ENCODE measurements at places on chromosomes 12 and 14.

DNA sequence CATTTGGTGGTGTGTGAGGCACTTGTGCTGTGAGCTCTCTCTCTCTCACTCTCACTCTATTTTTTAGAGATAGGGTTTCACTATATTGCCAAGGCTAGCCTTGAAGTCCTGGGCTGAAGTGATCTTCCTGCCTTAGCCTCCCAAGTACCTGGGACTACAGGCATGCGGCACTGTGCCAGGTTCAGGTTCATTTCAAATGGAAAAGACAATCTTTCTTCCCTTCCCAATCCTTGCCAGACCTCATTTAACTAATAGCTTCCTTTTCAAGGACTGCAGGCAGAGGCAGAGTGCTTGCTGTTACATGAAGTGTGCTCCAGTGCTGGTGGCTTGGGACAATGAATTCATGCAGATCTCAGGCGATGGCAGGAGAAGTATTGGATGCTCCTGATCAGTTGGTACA lies 73.2 kb upstream of the BICD1 start:
- DNase-seq = no peak

- no peak for DNase-seq
Observed at GRCh38 chr12:106973545-106973944, 13.4 kb downstream of the MTERF2 start.

DNA sequence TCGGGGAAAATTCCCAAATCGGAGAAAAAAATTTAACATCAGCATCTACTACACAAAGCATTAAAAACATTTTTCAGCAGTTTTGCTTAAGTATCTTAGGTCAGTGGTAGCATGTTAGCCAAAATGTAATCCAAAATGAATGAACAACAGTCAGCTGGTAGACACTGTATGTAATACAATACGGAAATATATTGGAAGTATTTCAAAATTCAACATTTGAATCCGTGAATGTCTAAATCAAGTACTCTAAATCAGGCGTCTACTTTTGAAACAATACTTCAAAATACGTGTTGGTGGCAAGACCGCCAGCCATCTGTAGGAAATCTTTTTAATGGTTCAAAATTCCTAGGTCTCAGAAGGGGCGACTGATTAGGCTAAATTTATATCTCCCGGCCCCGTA lies 1.1 kb downstream of the SCAF11 start:
- DNase-seq = no peak

- no peak for DNase-seq
Observed at GRCh38 chr12:106767954-106768822, 6.3 kb upstream of the RIC8B start.

GRCh38 chr12:7271893-7272514 lies 31.9 kb upstream of the ACSM4 start:
- no peak for DNase-seq

- DNase-seq = no peak
Observed at GRCh38 chr14:64196814-64197411, 97.3 kb downstream of the ESR2 start.

- no peak for DNase-seq
Observed at GRCh38 chr12:132631666-132632065, 13.1 kb downstream of the P2RX2 start.

DNA sequence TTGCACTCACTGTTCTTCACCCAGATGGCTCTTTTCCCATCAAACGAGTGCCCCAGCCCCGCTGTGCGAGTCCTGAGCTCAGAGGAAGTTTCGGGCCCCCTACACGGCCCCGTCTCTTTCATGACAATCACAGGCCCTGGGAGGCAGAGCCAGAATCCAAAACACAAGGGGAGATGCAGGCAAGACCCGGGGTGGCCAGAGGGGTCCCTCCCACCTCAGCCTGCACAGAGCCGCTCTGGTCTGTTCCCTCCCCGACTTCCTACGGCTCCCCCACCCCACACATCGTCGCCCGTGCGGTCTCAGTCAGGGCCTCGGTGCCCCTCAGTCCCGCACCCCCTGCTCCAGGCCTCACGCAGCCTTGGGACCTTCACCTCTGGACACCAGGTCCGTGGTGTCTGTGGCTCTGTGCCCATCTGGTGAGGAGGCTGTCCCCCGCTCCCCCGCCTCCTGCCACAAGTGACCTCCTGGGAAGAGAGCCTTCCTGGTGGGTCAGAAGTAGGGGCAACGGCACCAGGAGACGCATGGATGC lies 8.9 kb downstream of the GPR132 start:
- DNase-seq = no peak

DNA sequence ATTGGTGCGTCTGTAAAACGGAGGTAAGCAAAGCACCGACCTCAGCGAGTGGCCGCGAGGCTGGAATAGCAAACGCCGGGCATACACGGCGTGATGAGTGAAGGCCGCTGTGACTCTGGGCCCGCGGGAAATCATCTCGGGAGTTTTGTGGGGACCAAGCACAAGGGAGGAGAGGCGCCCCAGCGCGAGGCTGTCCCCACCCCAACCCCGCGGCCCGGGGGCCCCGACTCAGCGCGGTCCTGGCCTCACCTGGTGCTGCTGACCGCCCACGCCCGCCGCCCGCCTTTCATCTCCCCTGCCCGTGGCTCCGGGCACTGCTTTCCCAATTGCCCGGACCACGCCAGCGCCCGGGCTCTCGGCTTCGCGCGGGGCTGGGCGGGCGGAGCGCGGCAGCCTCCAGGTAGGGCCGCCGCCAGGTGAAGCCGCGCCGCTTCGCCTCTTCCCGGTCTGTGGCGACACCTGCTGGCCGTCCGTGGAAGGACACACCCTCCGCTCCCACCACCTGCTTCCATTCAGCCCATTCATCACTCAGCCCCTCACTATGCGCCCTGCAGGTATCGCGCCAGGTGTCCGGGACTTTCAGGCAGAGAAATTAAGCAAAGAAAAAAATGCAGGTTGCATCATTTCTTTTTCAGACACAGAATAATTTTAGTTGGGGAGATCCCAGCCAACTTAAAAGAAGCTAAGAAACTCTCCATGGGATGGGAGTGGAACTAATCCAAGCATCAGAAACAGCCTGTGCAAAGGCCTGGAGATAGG lies 360.4 kb downstream of the MED13L start:
- DNase-seq = peak; percentile 62

DNA sequence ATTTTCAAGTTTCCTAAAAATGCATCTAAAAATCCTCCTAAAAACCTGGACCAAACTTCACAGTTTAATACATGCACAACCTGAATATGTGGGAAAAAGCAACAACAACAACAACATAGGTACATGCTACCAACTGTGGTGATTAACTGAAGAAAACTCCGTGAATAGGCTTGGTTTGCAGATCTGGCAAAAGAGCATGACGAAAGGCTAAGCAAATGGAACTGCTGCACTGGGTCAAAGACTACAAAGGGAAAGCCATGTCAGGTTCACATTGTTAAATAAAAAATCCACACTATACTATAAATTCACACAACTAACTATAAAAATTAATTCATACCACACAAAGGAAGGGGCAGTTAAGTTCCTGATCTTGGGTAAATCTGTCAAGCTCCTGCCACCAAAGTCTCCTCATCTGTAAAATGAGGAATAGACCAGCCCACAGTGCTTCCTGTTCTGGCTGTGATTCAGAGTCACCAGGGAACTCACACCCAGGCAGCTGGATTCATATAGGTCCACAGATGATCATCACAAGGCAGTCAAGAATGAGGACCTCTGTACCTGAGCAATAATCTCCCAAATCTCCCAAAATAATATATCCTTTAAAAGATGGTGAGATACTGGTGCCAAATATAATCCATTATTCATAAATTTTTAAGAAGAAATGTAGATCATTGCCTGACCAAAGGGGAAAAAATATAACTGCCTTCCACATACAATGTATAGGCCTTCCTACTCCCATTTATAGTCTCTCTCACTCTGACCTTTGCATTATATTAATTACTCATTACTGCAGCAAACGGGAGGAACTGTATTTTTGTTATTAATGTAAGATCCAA lies 7.0 kb downstream of the CORO1C start:
- DNase-seq = no peak

DNA sequence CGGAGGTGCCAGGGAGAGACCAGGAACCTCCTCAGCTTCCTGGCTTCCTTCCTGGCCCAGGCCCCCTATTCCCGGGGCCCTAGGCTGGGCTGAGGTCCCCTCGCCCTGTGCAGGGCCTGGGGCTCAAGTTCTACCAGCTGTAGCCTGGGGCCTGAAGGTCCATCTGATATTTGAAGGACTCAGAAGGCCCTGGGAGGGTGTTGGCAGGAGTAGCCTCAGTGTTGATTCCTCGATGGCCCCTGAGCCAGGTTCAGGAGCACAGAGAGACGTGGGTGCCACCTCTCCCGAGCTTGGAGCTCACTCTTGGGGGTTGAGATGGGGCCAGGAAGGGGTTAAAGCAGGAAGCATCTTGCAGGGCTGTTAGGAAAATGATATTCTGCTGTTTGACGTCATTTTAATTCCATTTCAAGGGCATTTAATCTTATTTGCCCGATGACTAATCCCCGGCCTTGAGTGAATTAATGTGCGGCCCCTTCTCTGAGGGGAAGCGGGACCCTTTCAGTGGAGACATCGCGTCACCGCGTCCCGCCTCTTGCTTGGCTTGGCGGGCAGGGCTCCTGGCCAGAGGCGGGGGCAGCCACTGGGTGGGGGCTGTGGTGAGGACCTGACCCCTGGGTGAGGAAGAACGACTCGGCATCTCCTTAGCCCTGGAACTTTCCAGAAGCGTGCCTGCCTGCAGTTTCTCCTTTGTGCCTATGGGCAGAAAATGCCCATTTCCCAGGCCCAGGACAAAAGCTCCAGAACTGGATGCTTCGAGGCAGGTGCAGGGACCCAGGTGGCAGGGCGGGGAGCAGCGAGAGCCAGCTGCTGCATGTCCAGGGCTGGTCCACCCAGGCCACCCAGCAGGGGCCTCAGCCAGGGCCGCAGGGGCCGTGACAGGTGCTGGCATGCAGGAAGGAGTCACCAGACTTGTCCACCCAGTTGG lies 158.3 kb downstream of the KIF26A start:
- no peak for DNase-seq

- no peak for DNase-seq
Observed at GRCh38 chr14:26289891-26290486, 307.8 kb downstream of the NOVA1 start.

GRCh38 chr12:75480469-75480949 lies at the start of gene GLIPR1:
GLIPR1 (plus strand) TSS chr12:75480755; CDS start chr12:75480881, 126 bp downstream.
- DNase-seq = peak; percentile 77

GRCh38 chr12:131673888-131674257 lies 37.0 kb upstream of the SFSWAP start:
- DNase-seq = no peak

GRCh38 chr14:100830681-100831080 lies 4.8 kb downstream of the MEG3 start:
- no peak for DNase-seq

DNA sequence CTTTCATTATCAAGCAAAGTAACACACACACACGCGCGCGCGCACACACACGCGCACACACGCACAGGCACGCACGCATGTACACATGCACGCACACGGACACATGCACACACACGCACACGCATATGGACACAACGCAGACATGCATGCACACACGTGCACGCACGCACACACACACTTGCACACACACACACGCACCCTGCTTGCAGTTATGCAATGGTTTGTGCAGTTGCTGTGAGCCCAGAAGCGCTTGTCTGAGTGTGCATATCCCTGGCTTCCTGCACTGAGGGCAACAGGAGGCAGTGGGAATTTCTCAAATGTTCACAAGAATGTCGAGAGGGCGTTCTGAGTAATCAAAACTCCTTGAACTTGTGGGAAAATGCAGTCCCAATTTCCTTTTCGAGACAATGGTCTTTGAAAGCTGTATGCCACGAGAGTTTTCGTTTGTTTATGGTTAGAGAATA lies 41.6 kb downstream of the NFKBIA start:
- no peak for DNase-seq

DNA sequence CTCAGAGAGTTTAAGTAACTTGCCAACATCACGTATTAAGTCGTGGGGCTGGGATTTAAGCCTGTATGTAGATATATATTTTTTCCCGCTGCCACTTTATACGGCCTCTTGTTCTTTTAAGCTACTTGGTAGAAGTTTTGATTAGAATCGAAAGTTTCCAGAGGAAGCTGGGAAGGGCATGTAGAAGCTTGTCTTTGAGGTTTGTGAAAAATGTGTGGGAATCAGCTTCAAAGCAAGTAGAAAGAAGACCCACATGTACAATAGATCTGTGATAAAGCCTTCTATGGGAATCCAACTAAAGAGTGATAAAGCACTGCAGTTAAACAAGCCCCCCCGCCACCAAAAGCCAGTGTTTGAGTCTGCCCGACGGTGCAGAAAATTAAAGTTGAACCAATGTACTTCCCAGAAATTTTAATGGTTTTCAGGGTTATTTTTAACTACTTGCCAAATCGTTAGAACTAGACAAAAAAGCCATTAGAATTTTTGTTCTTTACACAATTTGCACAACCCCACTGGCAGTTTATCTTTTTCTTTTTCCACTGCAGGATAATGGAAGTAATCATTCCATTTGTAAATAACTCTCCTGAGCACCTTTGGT lies 25.5 kb downstream of the SERPINA11 start:
- no peak for DNase-seq

GRCh38 chr12:48023386-48023785 lies 19.1 kb upstream of the COL2A1 start:
- DNase-seq = no peak

DNA sequence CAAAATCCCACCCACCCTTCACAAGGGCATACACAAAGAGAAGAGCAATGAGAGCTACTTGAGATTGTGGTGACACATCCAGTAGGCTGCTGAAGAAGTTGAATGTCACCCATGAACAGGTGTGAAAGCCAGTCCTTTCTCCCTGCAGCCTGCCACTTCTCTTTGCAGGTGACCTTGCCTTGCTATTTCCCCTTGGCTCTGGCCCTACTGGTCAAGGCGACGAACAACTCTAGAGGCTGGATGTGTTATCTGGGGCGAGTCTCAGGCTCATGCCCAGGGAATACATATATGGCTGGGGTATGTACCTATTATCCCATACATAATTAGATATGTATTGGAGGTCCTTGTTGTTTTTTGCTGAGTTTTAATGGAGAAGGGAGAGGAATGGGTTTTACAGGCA lies 70.2 kb upstream of the EGLN3 start:
- no peak for DNase-seq

- DNase-seq = no peak
Observed at GRCh38 chr12:12648284-12648683, 36.6 kb downstream of the CREBL2 start.

GRCh38 chr12:12441843-12442461 lies 85.1 kb downstream of the BORCS5 start:
- DNase-seq = peak; percentile 53

DNA sequence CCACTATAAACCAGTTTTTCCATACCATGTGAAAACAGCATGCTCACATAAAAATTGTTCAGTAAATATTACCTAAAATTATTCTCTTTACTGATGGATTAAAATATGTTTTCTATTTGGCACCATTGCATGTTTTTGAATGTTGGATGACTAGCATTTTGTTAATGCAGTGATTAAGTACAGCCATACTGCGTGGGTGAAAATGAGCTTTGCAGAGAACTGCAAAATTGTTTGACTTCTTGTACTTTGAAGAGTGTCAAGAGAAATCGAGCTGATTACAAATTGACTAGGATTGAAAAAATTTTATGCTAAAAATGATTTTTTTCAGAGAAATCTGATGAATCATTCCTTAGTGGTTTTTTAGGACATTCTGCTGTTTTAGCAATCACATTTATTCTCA lies 452.9 kb downstream of the RPL10L start:
- no peak for DNase-seq

GRCh38 chr12:131120831-131121271 lies 167.1 kb downstream of the ADGRD1 start:
- DNase-seq = no peak

GRCh38 chr12:127722611-127723010 lies 544.4 kb upstream of the TMEM132C start:
- no peak for DNase-seq

- no peak for DNase-seq
Observed at GRCh38 chr14:66046035-66046434, 440.1 kb upstream of the CCDC196 start.

GRCh38 chr12:78473561-78473960 lies 391.0 kb upstream of the SYT1 start:
- DNase-seq = no peak

- DNase-seq = no peak
Observed at GRCh38 chr12:116528065-116528464, 31.1 kb upstream of the MAP1LC3B2 start.

All from activated naive CD8-positive, alpha-beta T cell treated with anti-CD3 and anti-CD28 coated beads for 36 hours (primary cell).